Stimulated activated CD8-positive, alpha-beta memory T cell treated with anti-CD3 and anti-CD28 coated beads, Interleukin-2, amount 100 ng/mL, for 1 hour (primary cell): ENCODE measurements at places on chromosomes 7 and 10.

- DNase-seq, result no peak
Observed at GRCh38 chr7:150983893-150984368, 5.8 kb upstream of the KCNH2 start.

DNA sequence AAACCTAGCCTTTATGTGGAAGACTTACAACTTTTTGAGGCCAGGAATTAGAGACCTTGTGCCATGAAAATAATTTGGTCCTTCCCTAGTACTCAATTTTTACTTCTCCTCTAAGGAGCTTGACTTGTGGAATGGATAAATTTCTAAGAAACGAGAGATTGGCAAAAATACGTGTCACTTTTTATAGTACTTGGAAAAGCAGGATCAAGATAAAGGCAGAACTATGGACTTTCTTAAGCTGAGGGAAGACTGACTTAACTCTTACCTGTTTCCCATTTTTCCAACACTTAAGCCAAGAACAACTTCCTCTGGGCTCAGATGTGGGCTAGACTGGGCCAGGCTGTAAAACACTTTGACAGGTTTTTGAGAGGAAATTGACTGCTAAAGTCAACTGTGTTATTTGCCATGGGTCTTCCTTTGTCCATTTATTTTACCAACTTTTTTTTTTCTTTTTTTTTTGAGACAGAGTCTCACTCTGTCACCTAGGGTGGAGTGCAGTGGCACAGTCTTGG lies 2.0 kb upstream of the WBP1L start:
- no peak for DNase-seq

DNA sequence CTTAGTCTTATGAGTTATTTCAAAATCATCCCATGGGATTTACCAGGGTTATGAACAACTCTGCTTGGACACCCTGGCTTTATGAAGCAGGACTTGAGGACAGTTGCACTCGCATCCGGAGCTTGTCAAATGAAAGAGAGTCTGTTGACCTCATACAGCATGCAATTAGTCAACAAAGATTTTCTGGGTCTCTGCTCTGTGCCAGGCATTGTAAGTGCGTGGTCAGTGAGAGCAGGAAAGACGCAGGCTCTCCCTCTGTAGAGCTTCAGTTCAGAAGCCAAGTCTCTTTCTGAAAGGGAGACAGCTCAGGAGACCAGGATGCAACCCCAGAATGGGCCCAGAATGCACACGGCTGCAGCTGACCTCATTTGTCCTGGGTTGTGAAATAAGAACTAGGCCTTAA lies 45.5 kb upstream of the DMBT1 start:
- DNase-seq, result no peak

- DNase-seq, result no peak
Observed at GRCh38 chr7:7742223-7742622, 23.8 kb upstream of the RPA3 start.

- no peak for DNase-seq
Observed at GRCh38 chr7:20287317-20287716, 43.4 kb upstream of the ITGB8 start.

- no peak for DNase-seq
Observed at GRCh38 chr7:150378115-150378852, 846 bp upstream of the ZNF775 start.

GRCh38 chr7:29341156-29341555 lies 146.6 kb downstream of the CHN2 start:
- DNase-seq, result no peak

GRCh38 chr10:114544045-114544659 lies 113.9 kb downstream of the ABLIM1 start:
- peak; percentile 48 for DNase-seq

- no peak for DNase-seq
Observed at GRCh38 chr10:87639493-87639892, 20.2 kb upstream of the PAPSS2 start.

DNA sequence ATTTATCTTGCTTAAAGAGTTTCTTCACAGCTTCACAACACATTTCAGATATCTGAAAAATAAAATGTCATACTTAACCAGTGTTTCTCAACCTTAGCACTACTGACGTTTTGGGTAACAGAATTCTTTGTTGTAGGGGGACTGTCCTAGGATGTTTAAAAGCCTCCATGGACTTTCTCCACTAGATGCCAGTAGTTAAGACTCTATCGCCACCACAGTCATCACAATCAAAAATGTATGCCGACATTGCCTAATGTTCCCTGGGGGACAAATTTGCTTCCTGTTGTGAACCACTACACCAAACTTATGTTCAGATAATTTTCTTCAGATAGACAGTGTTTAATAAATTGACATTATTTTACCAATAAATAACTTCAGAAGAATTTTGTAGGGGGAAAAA lies 13.4 kb downstream of the NOC3L start:
- no peak for DNase-seq

GRCh38 chr7:141123522-141123921 lies 49.7 kb downstream of the TMEM178B start:
- DNase-seq, result no peak

DNA sequence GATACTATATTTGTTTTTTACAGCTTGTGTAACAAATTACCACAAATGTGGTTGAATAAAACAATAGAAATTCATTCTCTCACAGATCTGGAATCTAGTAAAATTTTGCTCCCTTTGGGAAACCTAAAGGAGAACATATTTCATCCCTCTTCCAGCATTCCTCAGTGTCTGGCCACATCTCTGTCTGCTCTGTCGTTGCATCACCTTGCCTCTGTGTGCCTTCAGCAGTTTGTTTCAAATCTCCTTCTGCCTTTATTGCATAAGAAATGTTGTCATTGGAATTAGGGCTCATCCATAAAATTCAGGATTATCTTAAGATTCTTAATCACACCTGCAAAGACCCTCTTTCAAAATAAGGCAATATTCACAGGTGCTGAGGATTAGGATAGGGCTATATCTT lies 14.5 kb downstream of the OR2A14 start:
- no peak for DNase-seq

- DNase-seq, result no peak
Observed at GRCh38 chr7:132455378-132455777, 120.9 kb downstream of the PLXNA4 start.

DNA sequence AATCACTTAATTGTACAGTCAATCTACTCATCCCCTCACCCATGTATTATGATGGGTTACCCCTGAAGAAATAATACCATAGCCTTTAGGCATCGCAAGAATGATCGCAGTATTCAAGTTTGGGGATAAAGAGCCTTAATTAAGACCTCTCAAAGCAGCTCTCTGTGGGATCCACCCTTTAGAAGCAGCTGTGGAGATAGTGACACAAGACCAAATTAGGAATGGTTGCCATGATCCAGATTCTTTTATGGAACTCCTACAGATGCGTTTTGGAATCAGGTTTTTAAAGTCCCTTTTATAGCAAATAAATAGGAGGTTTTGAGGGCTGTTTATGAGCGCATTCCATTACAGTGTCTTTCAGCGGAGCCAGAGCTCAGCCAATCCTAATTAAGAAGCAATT lies 12.2 kb downstream of the TES start:
- DNase-seq, result no peak

- no peak for DNase-seq
Observed at GRCh38 chr7:124688991-124689390, 76.6 kb downstream of the GPR37 start.

GRCh38 chr10:11381023-11381422 lies 230.4 kb downstream of the USP6NL start:
- DNase-seq, result no peak

DNA sequence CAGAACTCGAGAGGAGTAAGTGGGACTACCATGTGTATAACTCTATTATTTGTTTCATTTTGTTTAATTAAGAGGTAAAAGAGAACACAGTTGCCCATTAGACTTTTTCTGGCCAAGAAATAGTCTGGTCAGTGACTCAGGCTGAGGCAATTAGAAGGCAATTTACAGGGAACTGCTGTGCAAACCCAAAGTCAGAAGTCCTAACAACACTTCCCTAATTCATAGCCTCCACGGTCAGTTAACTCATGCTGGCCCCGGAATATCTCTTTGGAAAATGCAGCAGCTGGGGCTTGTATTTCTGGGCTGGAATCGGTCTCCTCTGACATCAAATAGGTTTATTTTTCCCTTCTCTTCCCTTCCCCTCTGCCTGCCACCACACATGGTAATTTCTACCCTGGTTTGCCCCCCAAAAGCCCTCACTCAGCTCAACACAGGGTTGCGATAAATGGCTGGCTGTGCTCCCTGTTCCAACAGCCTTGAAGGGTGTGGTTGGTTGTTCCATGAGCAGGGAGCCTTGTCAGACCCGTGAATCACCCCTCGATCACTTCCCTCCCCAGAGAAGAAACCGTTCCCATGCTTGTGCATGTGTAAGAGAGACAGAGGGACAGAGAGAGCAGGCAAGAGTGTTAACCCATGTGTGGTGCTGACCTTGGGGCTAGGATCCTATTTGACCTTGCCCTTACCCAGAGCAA lies 5.3 kb downstream of the SH3PXD2A start:
- DNase-seq, result no peak

GRCh38 chr7:50312250-50313162 lies 8.0 kb downstream of the IKZF1 start:
- no peak for DNase-seq

GRCh38 chr7:112556633-112557032 lies 75.8 kb downstream of the LSMEM1 start:
- DNase-seq, result no peak

- no peak for DNase-seq
Observed at GRCh38 chr7:50308203-50308531, 3.7 kb downstream of the IKZF1 start.

GRCh38 chr7:91248996-91249395 lies 15.2 kb upstream of the FZD1 start:
- DNase-seq, result no peak

DNA sequence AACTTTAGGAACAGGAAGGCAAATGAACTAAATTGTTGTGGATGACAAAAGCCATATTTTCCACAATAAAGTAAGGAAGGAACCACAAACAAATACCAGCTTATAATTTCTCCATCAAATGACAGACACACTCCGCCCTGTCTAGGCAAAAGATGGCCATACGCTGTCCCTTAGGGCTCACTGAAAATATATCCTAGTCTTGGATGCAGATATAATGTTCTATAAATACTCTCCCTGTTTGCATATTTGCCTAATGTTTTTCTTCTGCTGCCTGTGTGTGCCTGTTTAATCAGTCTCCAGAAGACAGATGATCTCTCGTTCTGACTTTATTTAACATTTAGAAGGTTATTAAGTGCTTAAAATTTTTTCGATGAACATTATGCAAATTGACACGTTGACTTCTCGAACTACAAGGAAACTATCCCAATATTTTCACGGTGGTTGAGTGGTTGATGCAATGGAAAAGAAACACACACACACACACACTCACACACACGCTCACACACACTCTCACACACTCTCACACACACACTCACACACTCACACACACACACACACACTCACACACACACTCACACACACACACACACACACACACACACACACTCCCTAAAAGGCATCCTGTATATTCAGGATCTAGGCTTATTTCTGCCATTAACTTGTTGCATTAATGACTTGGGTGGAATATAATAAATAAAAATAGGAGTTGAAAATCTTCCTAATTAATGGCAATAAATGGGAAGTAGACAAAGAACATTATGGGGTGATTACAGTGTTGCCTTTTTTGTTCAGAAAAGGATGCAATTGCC lies 297.1 kb downstream of the PRPF18 start:
- no peak for DNase-seq

GRCh38 chr7:157266272-157266671 lies 70.5 kb upstream of the DNAJB6 start:
- DNase-seq, result no peak

- no peak for DNase-seq
Observed at GRCh38 chr10:8056871-8057331, 2.4 kb downstream of the GATA3 start.

- DNase-seq, result no peak
Observed at GRCh38 chr10:86440874-86441843, 74.6 kb upstream of the GRID1 start.

DNA sequence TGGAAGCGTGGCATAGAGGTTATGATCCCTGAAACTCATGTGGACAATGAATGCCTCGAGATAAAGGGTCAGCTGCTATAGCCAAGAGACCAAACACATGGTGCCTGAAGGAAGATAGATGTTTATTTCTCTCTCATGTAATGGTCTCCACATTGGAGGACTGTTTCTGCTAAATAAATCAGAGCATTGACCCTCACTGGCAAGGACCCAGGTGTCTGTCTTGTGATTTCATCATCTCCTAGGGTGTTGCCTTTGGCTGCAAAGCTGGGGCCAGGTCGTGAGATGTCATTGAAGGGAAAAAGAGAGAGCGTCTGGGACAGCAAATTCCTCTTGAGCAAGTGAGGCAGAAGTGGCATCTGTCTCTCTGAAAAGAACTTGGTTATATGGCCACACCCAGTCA lies 64.6 kb downstream of the JCAD start:
- DNase-seq, result no peak

GRCh38 chr7:147980826-147981813 lies 609.4 kb upstream of the C7orf33 start:
- DNase-seq, result no peak

GRCh38 chr7:37450035-37450434 lies 1.4 kb upstream of the ELMO1 start:
- DNase-seq, result no peak

DNA sequence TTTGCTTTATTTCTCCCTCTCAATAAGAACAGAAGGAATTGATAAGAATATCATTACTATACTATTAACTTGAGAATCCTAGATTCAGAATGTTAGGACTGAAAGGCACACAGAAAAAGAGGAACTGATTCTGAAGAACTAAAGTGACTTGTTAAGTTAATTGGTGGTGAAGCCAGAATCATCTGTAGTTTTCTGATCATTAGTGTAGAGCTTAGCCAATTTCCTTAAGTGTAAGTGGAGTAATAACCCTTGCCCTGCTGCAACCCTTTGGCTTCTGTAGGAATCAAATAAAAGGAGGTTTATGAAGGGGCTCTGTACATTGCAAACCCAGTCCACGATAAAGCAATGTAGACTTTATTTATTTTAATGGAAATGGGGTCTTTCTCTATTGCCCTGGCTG lies 1186.0 kb downstream of the SORCS3 start:
- DNase-seq, result no peak

- DNase-seq, result no peak
Observed at GRCh38 chr7:7426676-7427075, 109.0 kb downstream of the COL28A1 start.

- DNase-seq, result no peak
Observed at GRCh38 chr10:24237801-24238395, 29.0 kb downstream of the KIAA1217 start.

DNA sequence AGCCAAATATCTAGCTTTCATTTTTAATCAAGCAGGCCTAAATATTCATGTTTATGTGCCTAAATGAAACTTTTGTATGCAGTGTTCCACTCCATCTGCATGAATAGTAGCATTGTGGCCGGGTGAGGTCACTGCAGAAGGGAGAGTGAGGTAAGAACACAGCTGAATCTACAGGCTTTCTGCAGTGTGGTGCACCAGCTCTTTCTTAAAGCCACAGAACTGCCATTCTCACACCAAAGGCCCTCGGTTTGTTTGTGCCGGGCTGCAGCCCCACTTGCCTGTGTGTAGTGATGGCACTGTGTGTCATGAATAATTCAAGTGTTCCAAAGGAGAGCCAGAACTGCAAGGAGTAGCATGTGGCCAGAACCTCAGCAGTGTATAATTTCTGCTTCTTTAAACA lies 204.1 kb downstream of the TRIL start:
- no peak for DNase-seq
